ENCODE measurements at places on chromosomes 6 and 20. TPM values are rescaled to one million over a fixed set of nuclear protein-coding genes. Genes with fewer than 3 reads are reported as not detected.

Gene SMLR1
- total RNA-seq = not detected

DNA sequence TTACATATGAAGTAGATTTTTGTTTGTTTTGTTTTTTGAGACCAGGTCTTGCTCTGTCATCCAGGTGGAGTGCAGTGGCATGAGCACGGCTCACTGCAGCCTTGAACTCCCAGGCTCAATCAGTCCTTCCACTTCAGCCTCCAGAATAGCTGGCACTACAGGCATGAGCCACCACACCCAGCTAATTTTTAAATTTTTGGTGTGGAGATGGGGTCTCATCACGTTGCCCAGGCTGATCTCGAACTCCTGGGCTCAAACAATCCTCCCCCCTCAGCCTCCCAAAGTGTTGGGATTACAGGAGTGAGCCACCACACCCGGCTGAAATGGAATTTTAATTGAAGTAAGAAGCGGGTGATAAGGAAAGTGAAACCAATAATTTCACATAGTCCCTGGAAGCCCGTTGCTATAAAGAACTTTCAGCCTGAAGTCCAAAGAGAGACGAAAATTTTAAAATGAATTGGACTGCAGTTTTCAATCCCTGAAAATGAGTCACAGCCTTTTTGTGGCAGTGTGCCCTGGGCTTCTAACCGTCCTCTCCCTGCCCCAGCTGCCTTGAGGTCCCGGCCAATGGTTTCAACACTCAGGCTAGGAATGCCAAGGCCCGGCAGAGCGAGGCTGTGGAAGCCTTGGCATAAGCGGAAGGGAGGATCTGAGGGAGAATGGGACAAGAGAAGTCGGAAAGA is 757 bp downstream of the RAET1E start:
- no peak for DNase-seq

GRCh38 chr6:88670369-88670768 is 293.0 kb downstream of the RNGTT start:
- no peak for DNase-seq

- DNase-seq = no peak
These were observed 263.4 kb downstream of the CDC5L start for GRCh38 chr6:44650947-44651346.

GRCh38 chr20:37714978-37715672 is 21.3 kb downstream of the CTNNBL1 start:
- no peak for DNase-seq

- DNase-seq = no peak
These were observed 1509.0 kb downstream of the GRIK2 start for GRCh38 chr6:102902471-102902870.

DNA sequence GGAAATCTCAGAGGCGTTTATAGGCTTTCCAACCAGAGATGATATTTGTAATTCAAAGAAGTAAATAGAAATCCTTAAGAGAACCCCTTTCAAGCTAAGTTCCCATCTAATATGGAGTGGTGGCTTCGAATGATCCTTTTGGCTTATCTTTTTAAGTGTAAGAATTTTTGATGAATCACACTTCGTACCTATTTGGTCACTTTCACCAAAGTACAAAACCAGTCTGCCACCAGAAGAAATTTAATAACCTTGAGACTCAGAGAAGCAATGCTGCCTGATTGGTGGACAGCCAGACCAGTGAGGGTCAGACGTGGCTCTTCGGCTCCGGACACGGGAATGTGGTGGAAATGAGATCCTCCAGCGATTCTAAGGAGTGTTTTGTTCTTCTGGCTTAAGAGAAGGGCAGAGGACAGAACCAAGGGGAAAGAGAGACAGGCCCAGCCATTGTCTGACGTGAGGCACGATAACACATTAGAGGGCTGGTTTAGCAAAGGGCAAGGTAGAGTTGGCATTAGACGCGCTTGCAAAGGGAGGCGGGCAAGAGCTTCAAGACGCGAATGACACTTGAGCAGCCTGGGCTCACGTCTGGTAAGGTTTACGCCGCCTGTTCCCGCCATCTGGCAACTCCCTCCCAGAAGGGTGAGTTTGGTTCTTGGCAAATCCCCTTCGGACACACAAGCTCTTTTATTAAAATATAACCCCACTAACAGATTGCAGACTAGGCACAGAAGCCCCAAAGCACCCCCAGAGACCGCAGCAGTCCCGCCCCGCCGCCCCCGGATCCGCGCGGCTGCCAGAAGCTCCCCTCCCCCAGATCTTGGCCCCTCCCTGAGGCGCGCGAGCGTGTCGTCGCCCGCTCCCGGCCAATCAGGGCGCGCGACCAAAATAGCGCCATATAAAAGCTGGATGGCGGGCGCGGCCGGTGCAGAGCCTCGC is 50.0 kb upstream of the EZR start:
- peak; percentile 95 for DNase-seq

Measured in WTC11 (cell line).